ENCODE measurements at places on chromosomes 11 and 22.

- no peaks in the 10 kb centered on the region for H3K36me3 ChIP-seq
- no peak overlapping the region for H3K4me3 ChIP-seq
- H3K27me3 ChIP-seq, result no peaks in the 10 kb centered on the region
These were observed 30.4 kb downstream of the USH1C start for GRCh38 chr11:17513853-17514252.

DNA sequence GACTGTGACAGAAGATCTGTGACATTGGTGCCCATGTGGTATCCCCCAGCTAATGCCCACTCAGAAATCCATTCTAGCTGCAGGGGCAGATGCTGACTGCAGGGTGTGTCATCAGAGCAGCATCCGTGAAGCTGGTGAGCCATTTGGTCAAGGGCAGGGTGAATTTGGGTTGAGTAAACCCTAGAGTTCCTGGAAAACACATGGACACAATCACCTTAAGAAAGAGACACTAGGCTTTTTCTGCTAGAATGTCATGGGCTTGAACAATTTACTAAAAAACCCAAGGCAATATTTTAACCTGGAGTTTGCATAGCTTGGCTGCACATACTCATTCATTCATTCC is 100.0 kb downstream of the ADAMTS15 start:
- no peaks in the 10 kb centered on the region for H3K36me3 ChIP-seq
- DNase-seq, result no peak
- no peaks in the 10 kb centered on the region for H3K4me1 ChIP-seq

DNA sequence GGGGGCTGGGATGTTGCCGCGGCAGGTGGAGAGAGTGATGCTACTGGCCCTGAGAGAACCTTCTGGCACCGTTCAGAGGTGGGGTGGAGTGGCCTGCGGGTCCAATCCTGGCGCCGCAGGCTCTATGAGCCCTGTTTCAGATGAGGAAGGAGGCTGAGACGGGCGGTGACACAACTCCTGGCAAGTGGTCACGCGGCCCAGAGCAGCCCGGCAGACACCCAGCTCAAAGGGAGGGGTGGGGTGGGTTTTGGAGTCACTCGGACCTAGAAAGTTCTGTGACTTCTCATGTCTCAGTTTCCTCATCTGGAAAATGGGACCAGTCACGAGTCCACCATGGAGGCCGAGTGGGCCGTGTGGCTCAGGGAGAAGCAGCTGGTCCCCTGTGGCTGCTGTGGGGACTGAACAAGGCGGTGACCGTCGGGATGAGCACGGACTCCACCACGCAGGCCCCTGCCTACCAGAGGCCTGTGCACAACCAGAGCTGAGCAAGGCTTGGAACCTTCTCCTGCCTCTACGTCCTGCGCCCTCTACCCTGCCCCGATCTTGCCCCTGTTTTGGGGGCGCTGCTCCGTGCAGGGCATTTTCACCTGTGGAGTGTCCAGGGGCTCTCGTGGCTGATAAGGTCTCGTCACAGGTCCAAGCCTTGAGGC is 3.7 kb downstream of the TSPO start:
- no peak for DNase-seq
- H3K27me3 ChIP-seq, result no peaks in the 10 kb centered on the region
- no peak overlapping the region for H3K27ac ChIP-seq
- no peaks in the 10 kb centered on the region for H3K36me3 ChIP-seq
- no peak overlapping the region for H3K4me3 ChIP-seq
- H3K4me1 ChIP-seq, result peaks cover 2% of the 10 kb centered on the region

DNA sequence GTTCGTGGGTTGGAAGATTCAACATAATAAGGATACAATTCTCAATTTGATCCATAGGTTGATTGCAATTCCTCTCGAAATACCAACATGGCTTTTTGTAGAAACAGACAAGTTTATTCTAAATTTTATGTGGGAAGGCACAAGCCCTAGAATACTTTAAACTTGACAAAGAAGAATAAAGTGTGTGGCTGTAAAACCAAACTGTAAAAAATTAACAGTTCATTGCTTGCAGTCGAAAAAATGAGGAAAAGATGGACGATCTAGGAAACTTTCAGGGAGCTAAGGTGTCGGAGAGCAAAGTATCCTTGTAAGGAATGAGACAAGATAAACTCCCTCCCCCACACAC is 1.0 kb upstream of the GLB1L3 start:
- H3K27ac ChIP-seq, result no peak overlapping the region
- peaks cover 7% of the 10 kb centered on the region for H3K4me1 ChIP-seq
- H3K27me3 ChIP-seq, result peaks cover 53% of the 10 kb centered on the region
- H3K36me3 ChIP-seq, result no peaks in the 10 kb centered on the region
- no peak overlapping the region for H3K4me3 ChIP-seq
- DNase-seq, result no peak

DNA sequence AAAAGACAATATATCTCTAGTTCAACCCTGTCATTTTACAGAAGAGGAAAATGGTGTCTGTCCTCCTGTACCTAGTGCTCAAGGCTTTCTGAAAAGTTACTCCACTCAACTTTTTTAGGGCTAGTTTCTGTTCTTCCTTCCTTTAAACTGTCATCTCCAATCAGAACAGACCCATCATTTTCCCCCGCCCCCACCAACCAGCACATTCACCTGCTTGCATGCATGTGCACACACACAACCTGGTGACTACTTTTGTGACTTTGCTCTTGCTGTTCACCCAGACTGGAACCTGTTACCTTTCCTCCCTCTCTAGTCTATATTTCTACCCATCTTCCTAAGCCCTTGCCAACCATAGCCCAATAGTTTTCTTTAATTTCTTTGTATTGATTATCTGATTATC is 5.6 kb downstream of the FBXO7 start:
- no peak overlapping the region for H3K27ac ChIP-seq
- no peak overlapping the region for H3K4me3 ChIP-seq
- H3K36me3 ChIP-seq, result peaks cover 28% of the 10 kb centered on the region

GRCh38 chr11:119091178-119091577 is 6.5 kb downstream of the HMBS start:
- H3K27me3 ChIP-seq, result no peaks in the 10 kb centered on the region
- H3K36me3 ChIP-seq, result peaks cover 39% of the 10 kb centered on the region
- no peak overlapping the region for H3K4me3 ChIP-seq
- peaks cover 22% of the 10 kb centered on the region for H3K4me1 ChIP-seq
- H3K27ac ChIP-seq, result peak overlapping the region; percentile 11

- no peak overlapping the region for H3K27ac ChIP-seq
- H3K4me3 ChIP-seq, result no peak overlapping the region
- H3K4me1 ChIP-seq, result no peaks in the 10 kb centered on the region
- H3K36me3 ChIP-seq, result no peaks in the 10 kb centered on the region
- DNase-seq, result no peak
- no peaks in the 10 kb centered on the region for H3K27me3 ChIP-seq
These were observed 15.9 kb upstream of the MMP7 start for GRCh38 chr11:102546427-102546826.

- no peak overlapping the region for H3K4me3 ChIP-seq
- H3K27ac ChIP-seq, result no peak overlapping the region
- H3K36me3 ChIP-seq, result no peaks in the 10 kb centered on the region
- H3K27me3 ChIP-seq, result no peaks in the 10 kb centered on the region
- H3K4me1 ChIP-seq, result no peaks in the 10 kb centered on the region
These were observed 8.1 kb upstream of the GLYAT start for GRCh38 chr11:58739725-58740430.

DNA sequence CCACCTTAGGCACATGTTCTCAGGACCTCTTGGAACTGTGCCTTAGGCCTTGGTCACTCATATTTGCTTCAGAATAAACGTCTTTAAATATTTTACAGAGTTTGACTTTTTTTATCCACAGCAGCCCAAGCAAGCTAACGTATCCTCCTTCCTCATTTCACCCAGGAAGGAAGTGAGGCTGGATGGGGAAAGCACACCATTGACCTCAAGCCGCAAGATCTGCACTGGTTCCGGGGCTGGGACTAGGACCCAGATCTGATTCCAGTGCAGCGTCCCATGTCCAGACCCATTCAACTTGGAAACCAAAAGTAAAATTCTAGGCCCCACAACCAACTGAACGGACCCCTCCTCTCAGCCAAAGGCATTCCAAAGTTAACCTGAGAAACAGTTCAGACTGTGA is 2.4 kb upstream of the LGALS12 start:
- no peaks in the 10 kb centered on the region for H3K4me1 ChIP-seq
- no peak for DNase-seq
- H3K4me3 ChIP-seq, result no peak overlapping the region
- no peaks in the 10 kb centered on the region for H3K36me3 ChIP-seq
- H3K27ac ChIP-seq, result no peak overlapping the region
- no peaks in the 10 kb centered on the region for H3K27me3 ChIP-seq

GRCh38 chr11:111823131-111823530 is 48.2 kb downstream of the ALG9 start:
- H3K4me3 ChIP-seq, result no peak overlapping the region
- no peaks in the 10 kb centered on the region for H3K27me3 ChIP-seq
- no peaks in the 10 kb centered on the region for H3K36me3 ChIP-seq
- DNase-seq, result no peak

- H3K4me3 ChIP-seq, result no peak overlapping the region
- H3K36me3 ChIP-seq, result peaks cover 26% of the 10 kb centered on the region
- no peak for DNase-seq
- no peaks in the 10 kb centered on the region for H3K4me1 ChIP-seq
These were observed 8.6 kb downstream of the SC5D start for GRCh38 chr11:121300972-121301699.

DNA sequence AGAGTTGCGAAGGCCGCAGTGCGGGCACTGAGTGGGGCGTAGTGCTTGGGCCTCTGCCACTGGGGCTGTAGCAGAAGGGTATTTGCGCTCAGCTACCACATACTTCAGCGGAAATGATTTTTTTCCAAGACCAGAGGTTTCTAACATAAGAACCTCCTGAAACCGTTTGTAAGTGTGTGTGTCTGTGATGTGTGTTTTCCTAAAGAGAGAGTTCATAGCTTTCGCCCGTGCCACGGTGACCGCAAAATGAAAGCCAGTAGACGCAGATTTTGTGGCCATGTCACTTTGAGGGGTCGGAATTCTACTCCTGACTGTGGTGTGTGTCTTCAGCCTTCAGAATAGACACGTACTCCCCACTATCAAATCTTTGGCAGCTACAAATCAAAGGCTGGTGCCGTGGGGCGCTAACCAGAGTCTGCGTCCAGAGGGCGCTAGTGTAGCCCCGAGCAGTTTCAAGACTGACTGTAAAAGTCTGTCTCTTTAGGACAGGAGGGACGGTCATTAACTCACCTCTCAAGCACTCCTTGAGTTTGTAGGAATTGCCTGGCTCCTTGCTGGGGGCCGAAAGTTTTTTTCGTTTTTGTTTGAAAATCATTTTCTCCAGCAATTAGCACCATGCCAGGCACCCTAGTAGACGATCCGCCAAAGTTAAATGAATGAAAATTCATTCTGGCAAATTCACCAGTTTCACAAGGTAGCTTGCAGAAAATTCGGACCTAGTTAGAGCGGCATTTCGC is 2.5 kb upstream of the CALCA start:
- H3K27me3 ChIP-seq, result peaks cover 53% of the 10 kb centered on the region
- no peak overlapping the region for H3K27ac ChIP-seq
- peaks cover 23% of the 10 kb centered on the region for H3K4me1 ChIP-seq
- DNase-seq, result peak; percentile 65

- no peak for DNase-seq
- H3K27me3 ChIP-seq, result no peaks in the 10 kb centered on the region
- H3K27ac ChIP-seq, result peak overlapping the region; percentile 41
- H3K36me3 ChIP-seq, result no peaks in the 10 kb centered on the region
- H3K4me3 ChIP-seq, result no peak overlapping the region
These were observed 1.9 kb upstream of the ATL3 start for GRCh38 chr11:63672936-63673539.

DNA sequence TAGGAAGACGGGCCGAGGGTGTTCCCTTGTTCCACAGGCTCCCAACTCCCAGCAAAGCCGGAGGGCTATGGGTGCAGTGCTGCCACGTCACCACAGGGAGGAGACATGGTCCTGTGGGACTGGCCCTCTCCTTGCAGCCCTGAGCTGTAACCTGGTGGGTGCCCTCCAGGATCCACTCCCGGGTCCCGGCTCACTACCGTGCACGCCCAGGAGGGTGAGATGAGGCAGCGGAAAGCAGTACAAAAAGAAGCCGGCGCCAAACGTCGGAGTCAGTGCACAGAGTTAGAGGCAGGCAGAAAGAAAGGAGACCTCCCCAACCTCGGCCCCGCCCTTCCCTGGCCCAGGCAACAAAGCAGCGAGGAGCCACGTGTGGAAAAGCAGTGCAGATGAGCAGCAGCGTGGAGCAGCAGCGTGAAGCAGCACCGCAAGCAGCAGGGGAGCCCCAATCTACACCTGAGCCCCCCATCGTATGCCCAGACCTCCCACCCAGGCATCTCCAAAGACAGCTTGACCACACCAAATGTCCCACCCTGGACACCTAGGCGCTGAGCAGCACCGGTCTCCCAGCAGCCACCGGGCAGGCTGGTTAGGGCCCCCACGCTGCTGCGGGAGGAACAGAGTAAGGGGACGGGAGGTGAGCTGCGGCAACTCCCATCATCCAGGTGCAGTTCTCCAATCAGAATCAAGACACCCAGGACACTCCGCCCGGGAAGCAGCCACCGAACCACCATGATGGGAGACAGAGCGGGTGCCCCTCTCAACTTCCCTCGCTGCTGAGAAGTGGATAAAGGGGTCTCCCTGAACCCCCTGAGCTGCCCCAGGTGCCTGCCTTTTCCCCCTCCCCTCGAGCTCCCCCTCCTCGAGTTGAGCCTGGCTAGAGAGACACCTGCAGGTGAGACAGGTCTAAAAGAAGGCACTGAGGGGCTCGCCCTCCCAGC is 28.8 kb downstream of the IGSF9B start:
- no peak overlapping the region for H3K4me3 ChIP-seq
- H3K36me3 ChIP-seq, result no peaks in the 10 kb centered on the region
- no peaks in the 10 kb centered on the region for H3K27me3 ChIP-seq
- peak overlapping the region; percentile 89 for H3K27ac ChIP-seq
- peak; percentile 94 for DNase-seq

DNA sequence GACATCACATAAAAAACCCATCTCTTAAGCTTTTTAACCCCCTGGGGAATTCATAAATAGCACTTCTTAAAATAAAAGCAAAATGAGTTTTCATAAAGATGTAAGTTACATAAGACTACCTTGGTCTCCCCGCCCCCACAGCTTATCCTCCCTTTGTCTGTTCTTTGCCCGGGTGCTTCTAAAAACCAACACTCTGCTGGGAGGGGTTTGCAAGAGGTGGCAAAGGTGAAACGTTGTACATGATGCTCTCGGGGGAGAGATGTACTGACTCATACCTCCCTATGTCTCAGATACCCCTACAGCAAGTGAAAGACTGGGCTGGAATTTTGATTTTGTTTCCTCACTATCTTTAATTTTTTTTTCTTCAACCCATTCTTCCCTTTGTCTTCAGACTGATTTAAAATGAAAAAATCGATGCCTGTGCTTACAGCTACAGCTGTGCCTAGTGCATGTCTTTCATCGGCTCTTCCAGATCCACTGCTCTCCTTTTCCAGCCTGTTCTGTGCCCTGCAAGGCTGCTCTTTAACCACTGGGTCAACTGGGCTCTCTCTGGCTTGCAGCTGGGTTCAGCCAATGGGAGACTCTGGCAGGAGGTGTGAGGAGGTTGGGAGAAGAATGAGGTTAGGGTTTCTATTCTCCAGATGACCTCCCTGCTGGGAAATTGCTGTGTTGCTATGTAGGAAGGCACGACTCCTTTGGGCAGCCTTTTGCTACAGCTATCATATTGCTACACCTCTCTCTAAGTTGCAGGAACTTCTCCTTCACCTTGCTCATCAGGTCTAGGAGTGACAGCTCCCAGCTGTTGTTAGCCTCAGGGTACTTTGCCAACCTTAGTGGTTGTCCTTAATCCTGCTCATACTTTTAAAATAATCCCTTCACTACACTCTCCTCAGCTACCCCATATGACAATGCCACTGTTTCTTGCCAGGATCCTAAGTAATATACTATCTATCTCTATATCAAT is 266.5 kb downstream of the TENM4 start:
- no peak overlapping the region for H3K4me3 ChIP-seq
- H3K27ac ChIP-seq, result no peak overlapping the region
- H3K27me3 ChIP-seq, result no peaks in the 10 kb centered on the region
- no peak for DNase-seq
- H3K36me3 ChIP-seq, result no peaks in the 10 kb centered on the region

GRCh38 chr11:2204361-2205213 is 33.0 kb upstream of the TH start:
- no peaks in the 10 kb centered on the region for H3K4me1 ChIP-seq
- H3K4me3 ChIP-seq, result no peak overlapping the region
- peak; percentile 33 for DNase-seq

Measured in SK-N-SH (cell line).